ENCODE measurements at places on chromosomes 11 and 22.

DNA sequence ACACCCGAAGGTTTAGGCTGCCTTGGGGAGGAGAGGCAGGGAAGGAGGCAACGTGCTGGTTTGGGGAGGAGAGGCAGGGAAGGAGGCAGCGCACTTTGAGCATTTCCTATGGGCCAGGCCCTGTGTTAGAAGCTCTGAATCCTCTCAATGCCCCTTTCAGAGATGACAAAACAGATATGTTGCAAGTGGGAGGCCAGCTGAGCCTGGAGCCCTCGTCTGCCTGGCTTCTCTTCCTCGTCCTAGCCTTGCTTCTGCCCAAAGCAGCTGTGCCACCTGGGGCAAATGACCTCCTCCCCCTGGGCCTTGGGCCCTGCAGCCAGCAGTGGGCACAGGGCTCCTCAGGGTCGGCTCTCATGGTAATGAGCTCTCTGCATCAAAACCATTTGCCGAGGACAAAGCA lies 15.3 kb upstream of the LRRC32 start:
- no peak for DNase-seq

- no peak for DNase-seq
Observed at GRCh38 chr11:71505781-71506180, 21.3 kb upstream of the KRTAP5-7 start.

DNA sequence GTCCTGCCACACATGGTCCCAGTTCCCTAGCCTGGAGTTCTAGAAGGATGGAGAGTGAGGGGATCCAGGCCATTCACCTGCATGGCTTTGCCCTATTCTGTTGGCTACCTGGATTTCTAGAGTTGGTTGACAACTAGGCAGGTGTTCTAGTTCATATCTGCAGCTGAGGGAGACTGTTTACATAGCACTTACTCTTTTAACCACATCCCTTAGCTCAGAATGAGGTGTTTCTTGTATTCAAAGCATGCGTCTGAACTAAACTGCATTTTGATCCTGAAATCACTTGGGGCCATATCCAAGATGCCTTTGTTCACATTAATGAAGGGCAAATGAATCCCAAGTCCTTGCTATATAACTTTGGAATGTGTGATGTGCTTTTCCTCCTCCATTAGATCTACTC lies 60.9 kb downstream of the SYT13 start:
- DNase-seq = no peak

DNA sequence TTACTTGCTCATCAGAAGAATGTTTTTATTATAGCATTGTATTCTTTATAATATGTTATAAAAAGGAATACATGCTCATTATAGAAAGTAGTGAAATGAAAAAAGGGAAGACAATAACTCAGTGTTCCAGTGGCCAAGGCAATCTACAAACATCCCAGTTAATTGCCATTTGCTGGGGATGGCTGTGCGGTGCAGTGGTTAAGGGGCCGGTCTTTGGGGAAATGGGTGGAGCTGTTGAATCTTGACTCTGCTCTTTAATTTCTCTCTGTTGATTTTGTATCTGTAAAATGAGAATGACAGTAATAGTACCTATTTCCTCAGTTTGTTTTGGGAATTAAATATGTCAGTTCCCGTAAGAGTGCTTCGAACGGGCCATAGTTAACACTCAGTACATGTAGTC lies 212.7 kb upstream of the TBCEL start:
- no peak for DNase-seq

GRCh38 chr11:128900468-128900867 lies 9.3 kb downstream of the KCNJ5 start:
- no peak for DNase-seq

Data from NCI-H1930 (cell line).